ENCODE measurements at places on chromosomes 7 and 10.

GRCh38 chr10:88886557-88886956 is 6.5 kb downstream of the STAMBPL1 start:
- no peak for DNase-seq

DNA sequence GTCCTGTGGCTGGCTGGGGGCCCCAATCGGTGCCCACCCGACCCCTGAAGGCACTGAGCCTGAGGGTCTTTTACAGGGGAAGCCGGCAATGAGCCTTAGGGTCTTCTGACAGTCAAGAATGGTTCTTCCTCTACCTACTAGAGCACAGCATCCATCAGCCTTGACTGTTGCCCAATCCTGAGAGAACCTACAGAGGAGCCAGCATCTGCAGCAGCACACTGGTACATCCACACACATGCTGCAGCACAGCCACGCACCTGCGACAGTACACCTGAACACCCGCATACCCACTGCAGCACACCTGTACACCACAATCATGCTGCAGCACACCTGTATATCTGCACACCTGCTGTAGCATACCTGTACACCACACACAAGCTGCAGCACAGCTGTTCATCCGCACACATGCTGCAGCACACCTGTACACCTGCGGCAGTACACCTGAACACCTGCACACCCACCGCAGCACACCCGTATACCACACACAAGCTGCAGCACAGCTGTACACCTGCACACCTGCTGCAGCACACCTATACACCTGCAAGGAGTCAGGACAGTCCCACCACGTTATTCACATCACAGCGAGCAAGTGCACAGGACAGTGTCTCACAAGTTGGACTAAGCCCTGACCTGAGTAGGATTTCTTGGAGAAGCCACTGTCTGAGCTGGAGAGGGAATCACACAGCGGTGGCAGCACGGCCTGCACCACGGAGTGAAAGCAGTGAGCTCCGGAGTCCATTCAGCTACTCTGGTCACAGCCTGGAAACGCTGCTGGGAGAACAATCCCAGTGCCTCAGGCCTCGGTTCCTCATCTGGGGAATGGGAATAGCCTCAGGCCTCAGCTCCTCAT is 56.4 kb downstream of the VIPR2 start:
- DNase-seq = no peak

DNA sequence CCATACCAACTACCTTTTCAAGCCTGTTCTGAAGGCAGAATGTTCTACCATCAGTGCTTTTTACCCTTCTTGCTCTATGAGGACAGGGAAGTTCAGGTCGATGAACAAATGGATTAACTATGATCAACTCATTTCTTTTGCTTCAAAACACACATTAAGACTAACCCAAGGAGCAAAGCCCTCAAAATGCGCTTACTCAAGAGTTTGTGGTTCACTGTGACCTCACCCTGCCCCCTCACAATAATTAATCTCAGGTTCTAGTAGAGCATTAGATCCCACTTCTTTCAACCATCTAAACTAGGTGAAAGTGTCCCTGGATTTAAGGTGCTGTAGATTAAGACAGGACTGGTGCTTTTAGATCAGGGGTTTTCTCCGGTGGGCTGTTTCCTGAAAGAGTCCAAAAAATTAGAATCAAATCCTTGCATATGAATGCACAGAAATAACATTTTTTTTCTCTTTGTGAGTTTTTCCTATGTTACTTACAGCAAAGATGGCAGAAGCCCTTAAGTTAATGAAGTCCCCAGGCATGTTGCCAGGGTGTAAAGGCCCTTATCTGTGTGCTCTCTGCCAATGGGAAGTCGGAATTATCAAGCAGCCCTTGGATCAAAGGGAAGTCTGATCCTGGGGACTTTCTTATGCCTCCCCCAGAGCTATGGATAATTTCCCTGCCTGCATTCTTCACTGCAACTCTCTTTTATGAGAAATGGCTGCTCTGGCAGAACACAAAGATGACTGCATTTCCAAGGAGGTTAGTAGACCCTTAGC is 205.5 kb upstream of the STK17A start:
- DNase-seq = no peak

GRCh38 chr10:119803264-119803663 is 69.4 kb downstream of the MCMBP start:
- DNase-seq = no peak

GRCh38 chr10:133327651-133328357 is 8.9 kb downstream of the CALY start:
- DNase-seq = no peak

DNA sequence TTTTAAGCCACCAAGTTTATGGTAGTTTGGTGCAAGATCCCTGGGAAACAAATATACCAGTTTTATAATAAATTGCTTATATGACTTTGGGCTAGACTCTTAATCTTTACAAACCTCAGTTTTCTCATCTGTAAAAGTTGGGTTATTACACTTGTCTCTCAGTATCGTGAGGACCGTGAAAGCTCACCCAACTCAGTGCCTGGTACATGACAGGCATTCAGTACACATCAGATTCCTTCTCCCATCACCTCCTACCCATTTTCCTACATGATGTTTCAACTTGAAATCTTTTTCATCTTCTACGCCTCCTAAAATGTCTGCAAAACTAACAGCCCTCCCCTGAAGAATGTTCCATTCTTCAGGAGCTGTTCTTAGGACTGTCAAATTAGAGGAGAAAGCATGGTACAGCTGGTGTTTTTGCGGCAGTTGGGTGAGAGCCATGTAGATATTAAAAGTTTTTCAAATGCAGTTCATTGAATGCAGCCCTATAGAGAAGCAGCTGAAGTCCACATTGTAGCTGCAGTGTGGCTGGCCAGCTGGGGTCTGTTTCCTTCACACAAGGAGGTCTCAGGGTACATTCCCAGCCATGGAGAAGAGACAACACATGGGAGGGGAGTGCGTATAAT is 812.8 kb downstream of the LRMDA start:
- no peak for DNase-seq

Measured in posterior cingulate gyrus (tissue), 11 donors.